ENCODE measurements at places on chromosomes 13 and 19.

DNA sequence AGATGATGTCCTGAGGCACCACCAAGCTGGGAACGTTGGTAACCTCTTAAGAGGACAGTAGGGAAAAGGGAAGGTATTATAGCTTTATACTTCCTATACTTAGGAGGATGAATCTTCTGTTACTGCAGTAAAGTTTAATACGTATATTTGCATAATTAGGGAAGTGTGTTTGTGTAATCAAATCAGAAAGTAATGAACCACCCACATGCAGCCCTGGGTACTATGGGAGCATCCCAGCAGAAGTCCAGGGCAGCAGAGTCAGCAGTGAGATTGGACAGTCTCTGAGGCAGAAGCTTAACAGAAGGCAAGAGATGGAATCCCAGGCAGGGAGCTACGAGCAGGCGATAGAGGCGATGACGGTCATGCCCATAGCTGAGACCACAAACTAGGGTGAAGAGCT lies 12.5 kb downstream of the SAFB start:
- DNase-seq, result no peak

- DNase-seq, result no peak
Observed at GRCh38 chr19:55339889-55340783, 460 bp downstream of the KMT5C start.

- DNase-seq, result no peak
Observed at GRCh38 chr13:66663711-66664110, 566.4 kb downstream of the PCDH9 start.

GRCh38 chr13:105552078-105552477 lies 983.4 kb downstream of the EFNB2 start:
- no peak for DNase-seq

- no peak for DNase-seq
Observed at GRCh38 chr13:99339736-99340397, 32.7 kb upstream of the GPR183 start.

DNA sequence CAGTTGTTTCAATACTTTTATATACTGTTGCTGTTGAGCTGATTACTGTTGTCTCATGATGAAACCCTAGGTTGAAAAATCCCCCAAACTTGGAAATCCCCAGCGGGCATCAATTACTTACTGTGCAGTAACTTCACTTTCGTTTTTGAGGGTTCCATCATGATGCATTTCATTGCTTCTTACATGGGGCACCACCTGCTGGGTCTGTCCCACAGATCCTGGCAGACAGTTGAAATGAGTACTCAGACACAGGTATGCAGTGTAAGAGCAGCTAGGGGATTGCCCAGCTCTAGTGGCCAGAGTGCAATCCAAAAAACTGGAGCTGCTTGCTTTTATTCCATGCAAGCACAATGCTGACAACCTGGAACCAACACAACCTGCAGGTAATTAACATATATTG lies 132.5 kb upstream of the ZNF91 start:
- DNase-seq, result no peak

DNA sequence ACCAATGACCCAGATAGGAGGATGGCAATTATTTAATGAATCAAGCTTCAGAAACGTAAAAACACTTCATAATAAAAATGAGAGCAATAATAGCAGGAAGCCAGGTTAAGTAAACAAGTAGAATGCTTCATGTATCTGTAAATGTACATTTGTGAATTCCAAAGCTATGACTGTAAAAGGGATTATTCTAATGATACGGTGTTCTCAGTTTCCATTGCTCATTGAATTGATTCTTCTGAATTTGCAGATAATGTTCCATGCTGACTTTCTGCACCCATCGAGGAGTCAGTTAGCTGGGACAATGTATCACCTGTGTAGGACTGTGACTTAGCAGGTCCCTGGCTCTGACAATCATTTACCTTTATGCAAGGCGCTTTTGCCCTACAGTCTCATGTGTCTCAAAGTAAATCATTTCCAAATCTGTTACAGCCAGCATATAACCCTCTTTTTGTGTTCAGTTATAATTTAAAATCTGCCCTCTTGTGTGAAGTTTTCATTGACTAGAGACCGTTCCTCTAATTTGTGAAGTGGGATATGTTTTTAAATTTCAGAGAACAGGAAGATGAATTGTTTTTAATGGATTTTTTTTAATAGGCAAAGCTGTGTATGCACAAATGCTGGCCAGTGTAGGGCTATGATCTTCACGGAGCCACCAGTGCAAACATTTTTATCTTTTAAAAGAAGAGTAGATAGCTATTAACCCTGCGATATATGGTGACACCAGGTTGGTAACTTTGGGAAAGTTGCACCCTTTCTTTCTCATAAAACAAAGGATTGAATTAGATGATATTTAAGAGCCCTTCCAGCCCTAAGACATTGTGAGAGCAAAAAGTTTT lies 267.1 kb downstream of the KLF5 start:
- no peak for DNase-seq

DNA sequence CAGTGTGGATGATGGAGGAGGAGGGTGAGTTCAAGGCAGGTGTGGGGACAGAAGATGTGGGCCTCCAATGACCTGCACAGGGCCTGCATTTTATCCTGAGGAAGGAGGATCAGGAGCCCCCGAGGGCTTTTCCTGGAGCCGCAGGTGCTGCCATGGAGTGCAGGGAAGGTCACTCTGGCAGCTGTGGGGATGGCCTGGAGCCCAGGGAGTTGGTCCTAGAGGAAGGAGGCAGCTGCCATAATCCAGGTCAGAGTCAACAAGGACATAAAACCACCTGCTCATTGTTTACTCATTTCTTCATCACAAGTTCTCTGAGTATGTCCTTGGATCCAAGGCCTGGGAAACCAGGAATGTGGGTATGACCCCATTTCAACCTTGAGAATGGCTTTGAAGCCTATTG lies 87.2 kb downstream of the SCGB2B2 start:
- DNase-seq, result no peak

DNA sequence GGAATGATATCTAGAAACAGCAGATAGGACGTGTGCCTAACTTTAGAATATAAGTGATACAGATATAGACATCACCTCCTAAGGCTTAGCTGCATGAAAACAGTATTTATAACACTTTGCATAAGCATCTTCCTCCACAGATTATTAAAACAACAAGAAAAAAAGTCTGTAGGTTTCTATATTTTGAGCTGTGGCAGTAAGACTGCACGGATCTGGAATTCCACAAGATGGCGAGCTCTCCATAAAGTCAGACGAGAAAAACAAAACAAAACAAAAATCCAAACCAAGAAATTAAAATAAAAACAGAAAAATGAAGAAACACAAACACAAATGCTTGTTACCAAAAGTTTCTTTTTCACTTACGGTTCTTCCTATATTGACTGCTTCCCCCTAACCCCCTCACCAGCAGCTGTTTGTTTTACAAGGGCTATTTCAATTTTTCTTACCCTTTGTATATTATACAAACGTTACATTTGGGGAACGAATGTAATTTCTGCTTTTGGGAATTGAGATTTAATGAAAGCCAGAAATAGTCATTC lies 285.8 kb downstream of the MYO16 start:
- DNase-seq, result no peak

DNA sequence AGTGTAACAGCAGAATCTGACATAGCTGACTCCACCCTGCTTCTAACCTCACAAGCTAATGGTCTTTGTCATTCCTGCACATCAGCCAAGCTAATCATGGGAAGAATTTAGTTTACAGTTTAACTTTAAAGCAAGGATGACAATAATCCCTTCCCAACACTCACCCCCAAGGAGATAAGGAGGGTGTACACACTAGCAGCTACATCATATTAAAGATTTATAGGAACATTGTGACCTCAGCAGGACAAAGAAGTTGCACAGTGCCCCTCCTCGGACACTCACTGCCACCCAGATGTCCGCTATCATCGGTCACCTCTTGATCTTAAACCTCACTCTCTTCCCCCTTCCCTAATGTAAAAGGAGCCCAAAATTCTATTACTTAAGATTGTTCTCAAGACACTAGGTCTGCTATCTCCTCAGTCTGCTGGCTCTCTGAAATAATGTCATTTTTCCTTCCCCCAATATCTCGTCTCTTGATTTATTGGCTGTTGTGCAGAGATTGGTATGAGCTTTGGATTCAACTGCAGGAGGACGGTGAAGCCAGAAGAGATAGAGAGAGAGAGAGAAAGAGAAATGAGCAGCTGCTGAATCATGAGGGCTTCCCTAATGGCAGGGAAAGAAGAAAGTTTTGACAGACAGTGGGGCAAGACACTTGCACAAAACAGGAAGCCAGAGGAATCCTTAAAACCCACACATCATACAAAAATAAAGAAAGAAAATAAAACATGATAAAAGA lies 17.5 kb upstream of the FFAR2 start:
- DNase-seq, result no peak
